Heart right ventricle (tissue), 16 donors: ENCODE measurements at places on chromosomes 6 and 20. TPM values are rescaled to one million over a fixed set of nuclear protein-coding genes. Genes with fewer than 3 reads are reported as not detected.

Gene OR2J3
- polyA plus RNA-seq, result not detected

Gene TBX18
- 2.3 TPM for polyA plus RNA-seq

Gene MRPL18
- polyA plus RNA-seq, result 131 TPM

Gene LINC00237
- polyA plus RNA-seq, result not detected

Gene TCF15
- polyA plus RNA-seq, result 12.8 TPM

Gene MYLK4
- polyA plus RNA-seq, result 0.13 TPM

Gene PPP1R3G
- 5.5 TPM for polyA plus RNA-seq

Gene HUS1B
- polyA plus RNA-seq, result not detected

Gene HLA-DOA
- polyA plus RNA-seq, result 0.65 TPM

Gene SMAP1
- 22.8 TPM for polyA plus RNA-seq

Gene TSPO2
- polyA plus RNA-seq, result not detected

Gene OR2B6
- not detected for polyA plus RNA-seq

Gene LST1
- polyA plus RNA-seq, result 6.5 TPM

Gene DPPA5
- not detected for polyA plus RNA-seq
